ENCODE measurements at places on chromosomes 11 and 22.

DNA sequence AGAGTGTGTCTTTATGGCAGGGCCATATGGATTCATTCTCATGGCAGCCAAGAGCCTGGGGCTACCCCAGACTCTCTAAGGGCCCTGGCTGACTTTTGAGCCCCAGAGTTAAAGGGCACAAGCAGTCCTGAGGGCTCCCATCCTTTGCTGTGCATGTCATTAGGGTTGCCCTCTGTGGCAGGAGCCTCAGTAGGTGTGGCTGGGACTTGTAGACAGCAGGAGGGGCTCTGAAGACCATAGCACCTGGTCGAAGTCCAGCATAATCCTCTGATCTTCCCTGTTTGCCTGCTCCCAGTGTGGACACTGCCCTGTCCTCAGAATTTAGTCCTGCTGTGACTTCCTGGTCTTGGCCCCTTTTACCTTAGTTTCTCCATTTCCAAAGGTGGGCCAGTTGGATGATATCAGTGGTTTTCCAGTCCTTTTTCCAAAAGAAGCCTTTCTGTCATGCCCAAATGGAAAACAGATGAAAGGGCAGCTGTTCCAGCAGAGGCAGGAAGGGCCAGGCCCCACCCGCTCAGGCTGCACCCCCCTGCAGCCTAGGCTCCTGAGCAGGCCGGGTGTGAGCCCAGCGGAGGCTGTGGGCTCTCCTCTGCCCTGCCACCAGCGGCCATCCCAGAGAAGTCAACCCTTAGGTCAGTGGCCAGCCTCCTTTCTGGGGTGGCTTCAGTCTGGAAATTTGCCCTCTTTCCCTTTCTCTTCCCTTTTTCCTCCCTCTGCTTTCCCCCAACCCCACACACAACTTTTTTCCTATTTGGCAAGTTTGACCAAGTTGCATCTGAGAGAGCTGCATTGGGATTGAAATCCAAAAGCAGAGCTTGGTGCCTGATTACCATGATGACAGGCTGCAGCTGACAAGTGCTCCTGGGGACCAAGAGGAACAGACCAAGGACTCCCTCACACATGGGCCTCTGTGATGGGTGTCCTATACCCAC is 32.8 kb upstream of the SUSD2 start:
- DNase-seq, result no peak

DNA sequence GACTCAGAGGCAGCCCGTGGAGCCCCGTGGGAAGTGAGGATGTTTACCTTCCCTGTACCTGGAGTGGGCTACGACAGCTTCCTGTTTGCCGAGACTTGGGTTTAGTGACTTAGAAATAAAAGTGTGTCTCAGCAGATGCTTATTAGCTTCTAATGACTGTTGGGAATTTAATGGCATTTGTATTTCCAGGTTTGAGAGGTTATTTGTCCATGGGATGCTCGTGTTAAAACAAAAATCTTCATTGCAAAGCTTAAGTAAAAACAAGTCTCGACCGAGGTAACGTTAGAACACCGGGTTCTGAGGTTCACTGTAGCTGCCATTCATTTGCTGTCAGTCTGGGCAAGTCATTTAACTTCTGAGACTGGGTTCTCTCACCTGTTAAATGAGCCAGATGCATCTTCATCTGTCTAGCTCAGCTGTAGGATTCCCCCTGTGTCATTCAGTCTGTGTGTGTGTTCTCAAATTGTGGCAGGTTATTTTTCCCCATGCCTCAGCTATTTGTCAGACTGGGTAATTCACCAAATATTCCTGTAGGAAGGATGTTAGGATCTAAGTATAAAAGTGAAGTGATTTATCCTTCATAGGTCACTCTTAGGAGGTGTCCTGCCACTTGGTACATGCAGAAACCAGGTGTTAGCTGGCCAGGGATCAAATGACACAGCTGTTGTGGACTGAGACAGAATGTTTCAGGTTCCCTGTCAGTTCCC is 791 bp downstream of the EI24 start:
- DNase-seq, result no peak

DNA sequence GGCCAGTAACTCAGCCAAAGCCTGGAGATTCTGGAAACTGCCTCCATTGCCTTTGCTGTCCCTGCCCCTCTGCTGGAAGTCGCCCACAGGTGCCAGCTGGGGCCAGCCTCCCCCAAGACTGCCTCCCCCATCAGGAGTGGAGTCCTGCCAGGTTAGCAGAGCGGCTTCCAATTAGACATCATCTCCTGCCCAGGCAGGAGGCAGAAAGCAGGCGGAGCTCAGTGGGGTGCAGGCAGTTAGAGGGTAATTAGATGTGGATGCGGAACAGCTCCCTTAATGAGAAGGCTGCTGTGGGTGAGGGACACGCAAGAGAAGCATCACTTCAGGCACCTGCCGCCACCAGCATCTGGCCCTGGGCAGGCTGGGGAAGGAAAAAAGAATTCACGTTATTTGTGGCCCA is 90.9 kb upstream of the TP53I11 start:
- DNase-seq, result no peak

- no peak for DNase-seq
Measured at GRCh38 chr11:12259956-12260355, 117.4 kb upstream of the PARVA start.

- DNase-seq, result peak; percentile 18
Measured at GRCh38 chr22:20243537-20244249, 24.4 kb downstream of the RTN4R start.

DNA sequence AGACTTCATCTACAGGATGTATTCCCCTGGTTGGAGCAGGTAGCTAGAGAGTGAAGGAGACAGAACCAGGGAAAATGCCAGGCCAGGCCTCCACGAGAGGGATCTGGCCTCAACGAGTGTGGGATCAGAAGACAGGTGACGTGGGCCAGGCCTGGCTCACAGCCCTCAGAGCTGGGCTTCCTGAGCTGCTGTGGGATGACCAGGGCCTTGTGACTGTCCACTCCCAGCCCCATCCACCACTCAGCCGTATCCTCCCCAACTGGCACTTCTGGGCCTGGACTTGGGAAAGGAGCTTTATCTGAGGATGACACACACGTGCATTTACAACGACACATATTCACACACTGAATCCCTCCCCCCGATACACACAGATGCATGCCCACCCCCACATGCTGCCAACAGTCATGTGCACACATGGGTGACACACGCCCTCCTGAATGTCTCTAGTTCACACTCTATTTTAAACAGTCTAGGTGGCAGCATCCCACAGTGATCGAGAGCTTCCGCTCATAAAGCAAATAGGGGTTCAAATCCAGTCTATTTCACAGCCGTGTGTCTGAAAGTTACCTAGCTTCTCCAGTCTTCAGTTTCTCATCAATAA is 93.1 kb downstream of the TP53I11 start:
- DNase-seq, result no peak

GRCh38 chr11:10934293-10934860 is 76.5 kb upstream of the ZBED5 start:
- DNase-seq, result no peak

DNA sequence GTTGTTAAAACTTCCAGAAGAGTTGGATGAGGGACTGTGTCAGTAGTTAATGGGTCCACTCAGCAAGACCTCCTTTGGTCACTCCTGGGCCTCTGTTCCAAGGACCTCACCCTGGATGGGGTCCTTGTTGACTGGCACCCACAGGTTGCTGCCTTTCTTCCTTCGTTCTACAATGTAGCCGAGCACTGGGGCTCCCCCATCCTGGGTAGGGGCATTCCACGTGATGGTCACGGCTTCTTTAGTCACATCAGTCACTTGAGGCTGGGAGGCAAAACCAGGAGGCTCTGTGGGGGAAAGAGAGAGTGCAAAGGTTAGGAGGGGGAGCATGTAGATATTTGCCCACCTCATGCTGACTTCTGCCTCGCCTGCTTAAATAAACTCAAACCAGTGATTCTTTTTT is 12.0 kb downstream of the TMEM86A start:
- no peak for DNase-seq

- no peak for DNase-seq
Measured at GRCh38 chr22:48802576-48802975, 1025.1 kb downstream of the BRD1 start.

- DNase-seq, result no peak
Measured at GRCh38 chr11:134398079-134398444, 14.0 kb downstream of the B3GAT1 start.

DNA sequence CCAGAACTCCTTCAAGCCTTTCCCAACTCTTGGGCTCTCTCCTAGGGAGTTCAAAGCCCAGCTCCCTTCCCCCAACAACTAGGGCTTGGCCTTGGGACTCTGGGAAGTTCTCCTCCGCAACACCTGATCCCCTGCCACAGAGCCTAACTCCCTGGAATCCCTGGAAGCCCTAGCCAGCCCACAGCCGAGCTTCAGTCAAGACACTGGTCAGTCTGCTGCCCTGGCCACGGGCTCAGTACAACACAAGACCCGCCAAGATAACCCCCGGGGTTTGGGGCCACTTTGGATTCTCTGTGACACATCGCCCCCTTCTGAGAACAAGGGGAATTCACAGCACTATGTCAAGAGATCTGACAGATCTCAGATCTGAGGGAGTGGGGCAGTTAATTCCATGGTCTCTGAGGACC is 58.3 kb downstream of the SLC22A12 start:
- no peak for DNase-seq

DNA sequence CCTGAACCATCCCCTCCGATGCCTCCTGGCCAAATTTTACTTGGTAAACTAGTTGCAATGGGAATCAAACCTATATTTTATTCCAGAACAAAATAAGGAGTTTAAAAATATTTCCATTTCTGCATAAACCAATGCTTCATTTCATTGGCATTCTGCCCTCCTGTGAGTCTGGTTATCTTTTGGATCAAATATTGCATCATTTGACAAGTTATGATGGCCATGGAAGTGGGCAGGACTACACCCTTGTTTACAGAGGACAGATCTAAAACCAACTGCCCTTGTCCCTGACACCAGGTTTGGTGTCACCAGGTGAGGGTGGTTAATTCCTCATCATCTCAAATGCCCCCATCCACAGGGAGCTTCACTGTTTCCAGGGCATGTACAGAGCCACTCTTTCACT is 28.2 kb upstream of the E2F8 start:
- no peak for DNase-seq

DNA sequence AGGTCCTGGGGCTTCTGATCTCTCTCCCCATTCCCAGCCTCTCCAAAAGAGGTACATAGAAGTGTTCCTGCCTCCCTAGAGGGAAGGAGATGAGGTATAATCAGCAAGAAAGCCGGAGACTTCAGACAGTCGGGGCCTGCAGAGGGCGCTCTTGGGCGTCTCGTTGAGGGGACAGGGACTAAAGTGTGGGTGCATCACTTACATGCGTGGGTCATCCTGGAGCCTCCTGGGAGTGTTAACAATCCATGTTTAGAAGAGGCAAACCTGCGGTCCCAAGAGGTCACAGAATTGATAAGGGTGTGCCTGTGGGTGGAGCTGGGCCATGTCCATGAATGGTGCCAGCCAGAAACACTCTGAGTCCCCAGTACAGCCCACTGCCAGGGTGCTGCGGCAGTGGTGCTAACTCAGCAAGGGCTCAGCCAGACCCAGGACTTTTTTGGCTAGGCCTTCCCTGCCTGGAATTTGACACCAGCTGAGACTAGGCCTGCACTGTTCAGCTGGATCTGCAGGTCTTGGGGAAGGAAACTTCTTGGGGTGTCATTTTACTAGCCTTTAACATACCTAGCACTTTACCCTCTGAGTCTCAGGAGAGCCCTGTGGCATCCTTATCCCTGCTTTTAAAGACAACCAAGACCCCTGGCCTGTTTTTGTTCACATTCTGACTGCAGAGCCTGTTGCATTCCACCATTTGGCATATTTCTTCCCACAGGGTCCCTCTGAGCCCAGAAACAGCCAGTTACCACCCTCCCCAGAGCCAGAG is 5.5 kb downstream of the YDJC start:
- DNase-seq, result no peak

- DNase-seq, result no peak
Measured at GRCh38 chr11:33434294-33434693, 177.1 kb downstream of the HIPK3 start.

DNA sequence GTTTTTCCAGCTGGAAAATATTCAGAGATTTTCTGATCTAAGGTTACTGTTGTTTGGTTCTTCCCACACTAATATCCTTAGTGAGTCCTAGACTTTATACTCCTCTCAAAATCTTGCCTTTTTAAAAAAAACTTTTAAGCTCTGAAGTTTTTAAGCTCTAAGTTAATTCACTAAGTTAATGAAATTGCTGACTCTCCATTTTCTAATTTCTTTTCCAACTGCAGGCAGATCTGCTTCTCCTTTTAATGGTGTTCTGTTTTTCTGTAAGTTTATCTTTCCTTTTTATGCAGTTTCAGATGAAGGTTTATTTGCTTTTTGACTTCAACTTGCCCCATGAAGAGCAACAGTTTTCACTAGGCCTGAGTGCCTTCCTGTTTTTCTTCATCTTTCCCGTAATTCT is 125.8 kb upstream of the ARHGAP42 start:
- no peak for DNase-seq

DNA sequence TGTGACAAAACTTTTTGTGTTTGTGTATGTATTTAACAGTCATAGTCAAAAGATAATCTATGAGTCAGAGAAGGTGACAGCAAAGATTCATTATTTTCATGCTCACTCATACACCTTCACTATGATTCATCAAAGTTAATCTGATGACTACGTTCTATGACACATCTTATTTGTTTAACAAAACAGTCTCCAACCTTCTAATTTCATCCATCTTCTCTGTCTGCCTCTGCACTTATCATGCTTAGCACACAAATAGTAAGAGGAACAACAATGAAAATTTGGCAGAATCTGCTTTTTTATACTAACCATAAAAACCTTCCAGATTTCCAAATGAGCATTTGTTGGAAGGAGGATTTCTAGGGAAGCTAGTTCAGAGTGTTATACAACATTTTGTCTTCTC is 568.9 kb downstream of the LUZP2 start:
- DNase-seq, result no peak

DNA sequence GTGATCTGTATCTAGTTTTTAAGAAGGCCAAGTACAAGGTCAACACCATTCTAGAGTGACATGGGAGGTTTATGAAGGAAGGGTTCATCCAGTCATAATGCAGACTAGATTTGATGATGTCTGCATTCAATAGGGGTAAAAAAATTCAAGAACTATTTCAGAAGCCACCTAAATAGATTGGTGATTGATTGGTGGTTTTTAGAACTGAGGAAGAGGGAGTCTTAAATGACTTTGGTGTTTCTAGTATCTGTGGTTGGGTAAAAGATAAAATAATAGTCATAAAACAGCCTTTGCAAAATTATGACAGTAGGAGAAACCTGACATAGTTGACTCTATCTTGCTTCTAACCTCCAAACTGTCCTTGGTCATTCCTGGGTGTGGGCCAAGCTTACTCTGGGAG is 114.1 kb downstream of the OPCML start:
- DNase-seq, result no peak

GRCh38 chr11:36594316-36594989 is at the start of gene IFTAP:
Gene IFTAP, plus strand, starts transcription at chr11:36594502. Its CDS starts 15,602 bp downstream, at chr11:36610104.
- no peak for DNase-seq

DNA sequence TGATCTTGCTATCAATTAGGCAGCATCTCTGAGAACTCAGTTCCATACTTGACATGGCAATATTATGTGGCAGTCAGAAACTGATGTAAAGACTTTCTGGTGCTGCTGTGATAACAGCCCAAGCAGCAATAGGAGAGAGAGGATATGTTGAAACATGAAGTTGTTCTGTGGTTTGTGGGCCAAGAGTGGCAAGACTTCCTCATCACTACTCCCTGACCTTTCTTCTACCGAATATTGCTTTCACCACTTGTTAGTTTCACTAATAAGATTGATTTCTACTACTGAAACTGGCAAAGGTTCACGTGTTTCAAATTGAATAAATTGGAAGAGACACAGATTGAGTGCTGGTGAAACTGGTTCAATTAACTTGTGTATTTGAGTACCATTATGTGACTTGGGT is 852.6 kb upstream of the RAG2 start:
- no peak for DNase-seq
